HEK293T (cell line): ENCODE measurements at places on chromosomes 13 and 19.

- no peak for DNase-seq
Observed at GRCh38 chr13:27016875-27017274, 154.7 kb downstream of the USP12 start.

GRCh38 chr19:3250675-3251074, 26.2 kb downstream of the CELF5 start:
- DNase-seq, result peak; percentile 64

GRCh38 chr13:24663586-24663985, 16.6 kb upstream of the ATP12A start:
- DNase-seq, result no peak

- no peak for DNase-seq
Observed at GRCh38 chr19:55115446-55116065, 1.9 kb downstream of the PPP1R12C start.

- DNase-seq, result no peak
Observed at GRCh38 chr19:58304748-58305064, 471 bp upstream of the ERVK3-1 start.

GRCh38 chr19:4088975-4089374, 22.3 kb upstream of the ZBTB7A start:
- no peak for DNase-seq

- peak; percentile 85 for DNase-seq
Observed at GRCh38 chr19:4140237-4140711, 13.2 kb upstream of the CREB3L3 start.

GRCh38 chr13:113292021-113292862, 4.8 kb upstream of the LAMP1 start:
- peak; percentile 15 for DNase-seq

GRCh38 chr13:72782717-72783116, 784 bp downstream of the PIBF1 start:
- DNase-seq, result no peak

DNA sequence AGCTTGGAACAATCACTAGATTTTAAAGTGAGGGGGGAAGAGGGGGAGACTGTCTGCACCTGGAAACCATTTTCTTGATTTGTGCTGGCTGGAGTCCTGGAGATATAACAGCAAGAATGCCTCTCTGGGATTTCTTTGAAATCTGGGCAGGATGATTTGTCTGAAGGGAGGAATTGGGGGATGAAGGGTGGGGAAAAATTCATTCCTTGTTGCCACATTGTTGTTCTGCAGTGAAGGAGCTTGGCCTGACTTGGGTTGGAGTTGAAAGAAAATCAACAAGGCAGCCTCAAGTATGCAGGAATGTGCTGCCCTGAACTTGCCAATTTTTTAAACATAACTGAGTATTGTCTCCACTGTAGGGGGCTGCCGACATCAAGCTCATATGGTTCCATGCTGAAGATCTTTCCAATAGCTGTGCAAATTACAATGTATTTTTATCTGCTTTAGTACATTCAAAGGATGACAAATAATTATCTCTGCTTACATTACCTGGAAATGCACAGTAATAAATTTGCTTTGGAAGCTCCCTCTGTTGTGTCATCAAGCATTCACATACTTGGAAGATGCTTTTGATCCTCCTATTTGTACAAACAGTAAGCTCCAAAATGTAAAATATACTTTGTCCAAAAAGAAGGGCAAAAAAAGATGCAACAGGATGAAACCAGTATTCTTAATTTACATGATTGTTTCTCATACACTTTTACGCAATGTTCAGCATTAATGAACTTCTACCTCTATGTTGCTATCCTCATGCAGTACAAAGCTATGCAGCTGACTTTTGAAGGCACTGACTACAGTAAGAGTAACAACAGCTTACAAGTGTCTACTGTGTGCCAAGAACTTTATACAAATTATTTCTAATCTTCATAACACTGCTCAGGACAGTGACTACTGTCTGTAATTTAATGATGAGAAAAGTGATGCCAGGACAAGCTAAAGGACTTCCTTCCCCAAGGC, 627.9 kb upstream of the KLF12 start:
- no peak for DNase-seq

DNA sequence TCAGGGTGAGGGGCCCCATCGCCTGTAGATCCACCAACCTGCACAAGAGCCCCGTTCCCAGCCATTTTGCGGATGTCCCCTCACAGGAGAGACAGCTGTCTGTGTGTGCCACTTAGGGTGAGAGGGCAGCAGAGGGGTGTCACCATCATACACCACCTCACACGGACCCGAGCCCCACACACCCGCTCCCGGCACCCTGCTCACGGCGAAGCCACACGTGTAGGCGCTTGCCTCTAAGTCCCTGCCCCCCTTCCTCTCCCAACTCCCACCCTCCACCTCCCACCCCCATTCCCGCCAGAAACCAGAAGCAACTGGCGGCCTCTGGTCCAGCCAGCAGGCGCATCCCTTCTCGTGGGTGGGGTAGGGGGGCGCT, 4.0 kb upstream of the DPF1 start:
- DNase-seq, result no peak

DNA sequence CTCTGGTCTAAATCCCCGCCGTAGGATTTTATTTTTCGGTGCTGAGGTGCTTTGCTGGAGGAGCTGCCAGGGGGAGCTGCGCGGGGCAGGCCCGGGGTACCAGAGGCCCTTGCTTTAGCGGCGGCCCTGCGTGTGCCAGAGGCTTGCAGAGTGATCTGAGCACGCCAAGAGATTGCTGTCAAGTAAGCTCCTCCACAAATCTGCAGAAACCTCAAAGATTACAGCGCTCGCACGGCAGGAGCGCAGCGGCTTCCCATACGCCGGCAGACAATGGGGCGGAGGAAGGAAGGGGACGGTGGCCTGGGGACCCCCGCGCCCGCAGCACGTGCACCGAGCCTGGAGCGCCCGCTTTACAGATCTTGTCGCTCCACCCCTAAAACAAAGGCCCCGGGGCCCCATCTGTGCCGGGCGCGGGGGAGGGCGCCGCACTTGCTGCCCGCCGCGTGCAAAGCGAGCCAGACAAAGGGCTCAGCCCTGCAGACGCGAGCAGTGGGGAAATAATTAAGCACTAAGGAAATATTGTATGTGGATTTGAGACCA, 9.1 kb upstream of the C19orf12 start:
- DNase-seq, result no peak

DNA sequence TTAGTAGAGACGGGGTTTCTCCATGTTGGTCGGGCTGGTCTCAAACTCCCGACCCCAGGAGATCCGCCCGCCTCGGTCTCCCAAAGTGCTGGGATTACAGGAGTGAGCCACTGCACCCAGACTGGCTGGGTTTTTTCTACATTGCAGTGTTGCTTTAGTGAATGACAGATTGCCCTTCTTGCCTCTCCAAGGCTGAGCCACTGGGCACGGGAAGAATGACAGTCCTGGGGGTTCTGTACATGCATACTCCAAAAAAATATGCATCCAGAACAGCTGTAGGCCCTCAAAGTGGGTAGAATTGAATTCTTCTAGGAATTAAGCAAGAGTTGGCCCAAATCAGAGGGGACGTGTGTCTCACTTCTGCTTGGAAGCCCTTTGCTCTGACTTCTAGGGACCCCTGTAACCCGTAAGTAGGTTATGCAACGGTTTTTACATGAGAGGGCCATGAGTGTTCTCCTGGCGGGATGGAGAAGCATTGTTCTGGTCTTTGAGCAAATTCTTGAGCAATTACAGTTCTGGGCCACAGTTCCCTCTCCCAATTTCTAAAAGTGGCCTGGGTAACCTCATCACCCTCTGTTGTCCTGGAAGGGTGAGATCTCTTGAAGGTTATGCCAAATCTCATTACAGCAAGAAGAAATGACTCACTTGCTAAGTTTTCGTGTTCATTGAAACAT, 3.6 kb downstream of the ACTN4 start:
- DNase-seq, result no peak

DNA sequence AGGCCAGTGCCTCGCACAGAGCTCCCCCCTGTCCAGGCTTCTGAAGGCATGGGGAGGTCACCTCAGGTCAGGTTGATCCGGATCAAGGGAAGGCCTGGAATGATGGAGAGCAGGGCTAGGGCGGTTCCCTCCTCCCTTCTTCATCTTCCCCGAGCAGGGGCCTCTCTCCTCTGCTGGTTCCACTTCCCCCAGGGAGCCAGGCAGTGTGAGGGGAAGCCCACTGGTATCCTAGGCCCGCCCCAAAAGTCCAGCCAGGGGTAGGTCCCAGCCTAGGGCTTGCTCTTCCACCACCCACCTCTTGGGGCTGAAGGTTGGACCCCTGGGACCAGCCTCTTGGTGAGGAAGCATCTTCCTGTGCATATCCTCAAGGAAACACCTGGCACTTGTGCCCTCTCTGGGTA, 16.4 kb upstream of the PRR19 start:
- DNase-seq, result no peak

DNA sequence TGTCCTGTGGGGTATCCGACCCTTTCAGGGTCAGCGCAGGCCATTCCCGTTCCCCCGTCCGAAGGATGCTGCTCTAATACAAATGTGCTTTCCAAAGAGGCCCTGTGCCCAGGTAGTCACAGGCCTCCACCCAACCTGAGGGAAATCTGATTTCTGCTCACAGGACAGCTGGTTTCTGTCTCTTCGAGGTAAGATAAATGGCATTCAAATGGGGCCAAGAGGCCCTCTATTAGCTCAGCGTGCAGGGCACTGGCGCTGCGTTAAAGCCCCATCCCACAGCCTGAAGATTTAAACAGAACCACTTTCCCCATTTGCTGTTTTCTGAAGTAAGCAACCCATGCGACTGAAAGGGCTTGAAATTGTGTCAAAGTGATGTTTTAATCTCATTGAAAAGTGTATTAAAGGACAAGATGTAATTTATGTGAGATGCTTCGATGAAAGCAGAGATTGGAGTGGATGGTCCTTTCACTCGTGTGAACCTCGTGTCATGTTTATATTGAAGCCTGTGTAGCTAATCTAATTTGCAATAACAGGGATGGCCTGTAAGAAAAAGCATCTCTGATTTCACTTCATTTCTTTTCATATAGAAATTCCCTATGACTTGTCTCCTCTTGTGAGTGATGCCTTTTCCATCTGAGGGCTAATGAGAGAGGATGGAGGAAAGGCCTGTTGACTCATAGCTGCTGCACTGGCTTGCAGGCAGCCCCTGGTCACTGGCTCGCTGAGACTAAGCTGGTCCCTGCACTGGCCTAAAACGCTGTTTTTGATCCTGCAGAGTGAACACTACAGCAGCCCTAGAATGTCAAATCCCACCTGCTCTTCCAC, 7.3 kb upstream of the SOX1 start:
- no peak for DNase-seq

DNA sequence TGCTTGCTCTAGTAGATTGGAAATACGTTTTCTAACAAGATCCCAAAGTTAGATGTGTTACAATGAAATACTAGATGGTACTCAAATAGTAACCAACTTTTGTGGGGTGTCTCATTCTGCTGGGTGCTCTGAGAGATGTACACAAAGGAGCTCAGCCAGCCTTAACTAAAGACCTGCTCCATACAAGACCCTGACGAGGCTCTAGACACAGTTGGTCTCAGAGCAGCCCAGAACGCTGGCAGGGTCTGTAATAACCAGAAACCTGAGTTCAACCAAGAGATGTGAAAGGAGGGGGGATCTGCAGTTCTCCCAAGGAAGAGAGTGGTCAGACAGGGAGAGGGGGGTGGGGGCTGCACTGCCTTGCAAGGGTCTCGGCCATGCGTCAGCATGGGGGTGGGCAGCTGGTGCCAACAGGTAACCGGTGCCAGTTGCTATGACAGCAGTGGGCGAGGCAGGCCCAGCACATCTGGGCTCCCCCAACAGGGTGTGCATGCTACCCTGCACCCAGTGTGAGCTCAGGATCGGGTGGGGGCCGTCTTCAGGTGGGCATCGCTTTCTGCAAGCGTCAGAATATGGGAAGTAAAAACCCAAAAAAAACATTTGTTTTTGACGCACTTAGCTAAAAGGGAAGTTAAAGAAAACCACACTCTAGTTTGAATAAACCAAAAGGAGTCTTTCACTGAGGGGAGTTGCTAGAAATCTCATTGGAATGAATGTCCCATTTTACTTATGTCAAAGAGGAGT, 68.0 kb upstream of the GPR183 start:
- no peak for DNase-seq

GRCh38 chr19:28980236-28980868, 232.6 kb downstream of the UQCRFS1 start:
- DNase-seq, result no peak

- DNase-seq, result peak; percentile 32
Observed at GRCh38 chr19:56333506-56333905, 18.9 kb upstream of the ZSCAN5A start.

- DNase-seq, result no peak
Observed at GRCh38 chr19:44260695-44261446, 1.2 kb downstream of the ZNF233 start.

DNA sequence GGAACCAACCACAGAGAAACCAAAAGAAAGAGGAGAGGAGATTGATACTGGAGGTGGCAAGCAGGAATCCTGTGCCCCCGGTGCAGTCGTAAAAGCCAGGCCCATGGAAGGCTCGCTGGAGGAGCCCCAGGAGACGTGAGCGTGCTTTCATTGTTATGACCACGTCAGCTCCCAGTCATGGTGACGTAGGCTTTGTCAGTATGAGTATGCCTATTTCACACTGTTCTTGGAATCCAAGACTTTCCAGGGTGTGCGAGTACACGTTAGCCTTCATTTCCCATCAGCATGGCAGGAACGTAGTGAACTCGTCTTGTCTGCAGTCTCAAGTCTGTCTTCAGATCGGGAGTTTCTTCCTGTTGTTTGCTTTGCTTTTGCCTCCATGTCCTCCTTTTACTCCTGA, 15.4 kb upstream of the CHAMP1 start:
- DNase-seq, result no peak

DNA sequence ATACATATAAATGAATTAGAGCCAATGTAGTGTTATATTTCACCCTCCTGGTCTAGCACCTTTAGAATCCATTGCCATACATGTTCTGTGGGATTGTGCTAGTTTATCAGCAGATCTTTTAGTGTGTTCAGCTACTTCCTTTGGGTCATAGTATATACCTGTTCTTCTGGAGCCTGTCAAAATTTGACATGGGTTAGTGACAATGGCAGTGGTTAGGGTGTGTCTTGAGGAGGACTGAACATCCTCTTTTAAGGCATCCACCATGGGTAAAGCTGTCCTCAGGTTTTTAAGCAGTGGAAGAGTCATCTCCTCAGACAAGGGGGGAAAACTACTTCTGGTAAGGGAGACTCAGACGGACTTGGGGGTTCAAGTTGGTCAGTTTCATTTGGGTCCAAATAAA, 29.4 kb downstream of the DNAJC3 start:
- DNase-seq, result no peak
